ENCODE measurements at places on chromosomes 7 and 10.

DNA sequence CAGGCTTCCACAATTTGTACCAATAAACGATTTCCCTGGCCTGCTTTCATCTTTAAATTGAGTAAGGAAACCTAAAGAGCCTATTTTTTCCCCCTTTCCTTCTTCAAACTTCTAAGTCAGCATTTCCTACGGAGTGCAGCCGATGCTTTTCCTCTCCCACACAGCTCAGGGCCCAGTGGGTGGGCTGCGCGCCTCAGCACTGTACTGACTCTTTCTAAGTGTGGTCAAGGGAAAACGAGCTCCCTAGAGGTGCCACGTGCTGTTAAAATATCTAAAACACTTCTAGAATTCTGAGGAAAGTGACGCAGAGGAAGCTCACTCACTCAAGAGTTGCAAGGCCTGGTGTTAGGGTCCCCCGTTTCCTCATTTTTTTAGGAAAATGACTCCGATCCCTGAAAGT lies 29.0 kb downstream of the STEAP1B start:
- H3K4me1 ChIP-seq = no peaks in the 10 kb centered on the region
- DNase-seq = no peak

- no peaks in the 10 kb centered on the region for H3K27me3 ChIP-seq
- H3K4me1 ChIP-seq = no peaks in the 10 kb centered on the region
- no peaks in the 10 kb centered on the region for H3K36me3 ChIP-seq
- no peak overlapping the region for H3K4me3 ChIP-seq
- no peak for DNase-seq
Observed at GRCh38 chr7:78510580-78511188, 712.1 kb downstream of the PHTF2 start.

DNA sequence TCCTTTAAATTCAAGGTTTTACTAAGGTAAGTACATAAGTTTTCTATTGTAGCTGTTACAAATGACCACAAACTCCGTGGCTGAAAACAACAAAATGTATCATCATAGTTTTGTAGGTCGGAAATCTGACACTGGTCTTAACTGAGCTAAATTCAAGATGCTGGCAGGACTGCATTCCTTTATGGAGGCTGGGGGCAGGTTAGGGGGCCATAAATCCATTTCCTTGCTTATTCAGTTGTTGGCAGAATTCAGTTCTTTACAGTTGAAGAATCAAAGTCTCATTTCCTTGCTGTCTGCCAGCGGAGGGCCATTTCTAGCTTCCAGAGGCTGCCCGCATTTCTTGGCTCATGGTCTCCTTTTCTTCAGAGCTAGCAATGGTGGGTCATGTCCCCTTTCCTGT lies 11.2 kb upstream of the PRR15 start:
- DNase-seq = no peak
- no peak overlapping the region for H3K27ac ChIP-seq
- H3K4me1 ChIP-seq = no peaks in the 10 kb centered on the region
- no peaks in the 10 kb centered on the region for H3K36me3 ChIP-seq

DNA sequence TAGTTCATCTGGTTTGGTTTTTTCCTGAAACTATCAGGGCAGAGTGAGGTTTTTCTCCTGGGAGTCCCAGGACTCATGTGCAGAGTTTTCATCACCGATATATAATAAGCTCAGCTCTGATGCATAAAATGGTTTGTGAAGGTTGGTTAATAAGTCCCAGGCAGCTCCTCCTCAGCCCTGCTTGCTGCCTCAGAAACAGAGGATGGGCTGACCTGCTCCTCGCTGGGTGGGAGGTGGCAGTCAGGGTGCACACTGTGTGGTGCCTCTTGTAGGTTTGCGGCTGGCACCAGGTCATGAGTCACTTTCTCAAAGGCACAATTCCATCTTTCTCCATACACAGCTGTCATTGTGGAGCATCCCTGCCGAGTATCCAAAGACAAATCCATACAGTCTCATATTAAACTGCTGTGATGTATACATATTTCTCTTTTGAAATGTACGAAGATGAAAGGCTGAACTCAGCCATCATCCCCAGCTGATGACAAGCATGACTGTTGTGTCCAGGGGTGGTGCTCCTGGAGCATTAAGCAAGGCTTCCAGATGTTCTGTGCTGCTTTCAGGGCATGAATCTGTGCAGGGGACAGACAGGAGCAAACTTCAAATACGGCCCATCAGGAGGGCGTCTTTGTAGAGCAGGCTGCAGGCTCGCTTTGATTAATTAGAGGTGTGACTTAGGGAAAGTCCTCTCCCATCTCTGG lies 125.7 kb upstream of the NPS start:
- H3K27ac ChIP-seq = no peak overlapping the region
- no peaks in the 10 kb centered on the region for H3K4me1 ChIP-seq
- no peak overlapping the region for H3K4me3 ChIP-seq
- no peaks in the 10 kb centered on the region for H3K36me3 ChIP-seq
- H3K27me3 ChIP-seq = no peaks in the 10 kb centered on the region

DNA sequence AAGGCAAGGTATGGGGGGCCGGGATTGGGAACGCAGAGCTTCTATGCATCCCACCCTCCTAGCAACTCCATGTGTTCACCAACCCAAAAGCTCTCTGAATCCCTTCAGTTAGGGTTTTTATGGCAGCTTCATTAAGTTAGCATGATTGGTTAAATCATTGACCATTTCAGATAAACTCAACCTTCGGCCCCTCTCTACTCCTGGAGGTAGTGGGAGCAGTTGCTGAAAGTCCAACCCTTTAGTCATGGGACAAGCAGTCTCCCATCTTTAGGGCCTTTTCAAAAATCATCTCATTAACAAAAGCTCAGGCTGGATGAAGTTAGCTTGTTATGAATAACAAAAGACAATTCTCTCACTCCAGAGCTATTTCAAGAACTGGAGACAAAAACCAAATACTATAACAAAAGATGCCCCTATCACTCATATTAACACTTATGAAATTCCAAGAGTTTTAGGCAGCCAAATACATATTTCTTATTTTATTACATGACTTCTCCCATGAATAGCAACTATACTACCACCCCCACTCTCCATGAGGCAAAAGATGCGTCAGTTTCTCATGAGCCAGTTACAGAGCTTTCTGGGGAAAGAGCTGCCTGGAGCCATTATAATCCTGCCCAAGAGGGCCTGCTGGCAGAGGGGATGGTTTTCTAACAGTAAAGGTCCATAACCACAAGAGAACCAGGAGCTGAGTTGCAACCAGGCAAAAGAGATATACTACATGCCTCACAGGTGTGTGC lies 44.6 kb downstream of the SLC16A12 start:
- no peak overlapping the region for H3K4me3 ChIP-seq
- H3K36me3 ChIP-seq = no peaks in the 10 kb centered on the region
- H3K4me1 ChIP-seq = no peaks in the 10 kb centered on the region
- peaks cover 25% of the 10 kb centered on the region for H3K27me3 ChIP-seq

DNA sequence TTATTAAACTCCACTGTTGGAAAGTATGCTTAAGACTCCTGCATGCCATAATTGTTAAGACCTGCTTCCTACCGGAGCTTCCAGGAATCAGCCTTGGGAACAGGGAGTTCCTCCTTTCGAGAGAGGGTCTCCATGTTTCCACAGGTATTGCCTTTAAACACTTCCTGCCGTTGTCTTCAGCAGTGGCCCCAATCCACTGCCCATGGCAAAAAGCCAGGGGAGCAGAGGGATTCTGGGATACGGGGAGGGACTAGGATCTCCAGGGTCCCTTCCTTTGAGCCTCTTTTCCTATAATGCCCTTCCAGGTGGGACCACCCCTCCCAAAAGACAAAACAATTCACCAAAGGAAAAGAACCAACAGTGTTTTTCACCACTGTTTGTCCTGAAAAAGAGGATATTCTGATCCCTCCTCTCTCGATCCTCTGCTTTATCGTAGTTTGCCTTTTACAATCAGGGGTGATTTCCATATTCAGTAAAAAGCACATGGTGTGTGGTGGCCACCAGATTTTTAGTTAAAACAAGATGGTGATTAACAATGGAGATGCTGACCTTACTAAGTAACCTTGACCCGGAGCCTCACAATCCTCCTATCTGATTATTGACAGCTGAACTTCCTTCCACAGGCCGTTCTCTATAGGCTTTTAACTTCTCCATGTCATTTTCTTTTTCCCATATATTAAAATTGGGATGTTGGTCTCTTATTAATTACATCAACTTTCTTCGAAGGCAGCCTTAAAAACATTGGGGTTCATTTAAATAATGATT lies 36.0 kb downstream of the LRRC72 start:
- DNase-seq = no peak
- no peak overlapping the region for H3K27ac ChIP-seq
- peaks cover 7% of the 10 kb centered on the region for H3K27me3 ChIP-seq
- peaks cover 16% of the 10 kb centered on the region for H3K4me1 ChIP-seq
- H3K36me3 ChIP-seq = no peaks in the 10 kb centered on the region

- DNase-seq = no peak
- H3K36me3 ChIP-seq = no peaks in the 10 kb centered on the region
- no peak overlapping the region for H3K27ac ChIP-seq
- H3K4me3 ChIP-seq = no peak overlapping the region
Observed at GRCh38 chr10:116207690-116208089, 65.3 kb downstream of the GFRA1 start.

DNA sequence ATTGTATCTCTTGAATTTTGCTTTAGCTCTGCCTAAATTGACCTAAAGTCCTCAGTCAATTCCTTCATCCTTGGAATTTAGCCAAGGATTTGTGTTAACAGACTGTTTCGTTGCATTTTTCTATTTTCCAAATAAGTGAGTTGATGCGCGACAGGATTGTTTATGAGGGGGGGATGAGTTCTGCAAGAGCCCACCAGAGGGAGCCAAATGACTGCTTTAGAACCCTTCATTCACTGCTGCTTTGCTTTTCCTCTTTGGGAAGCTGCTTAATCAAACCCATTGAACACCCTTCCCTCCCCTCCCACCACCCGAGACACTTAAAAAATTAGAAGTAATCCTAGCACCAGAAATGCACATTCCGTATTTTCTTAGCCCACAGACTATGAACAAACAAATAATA lies 33.7 kb upstream of the PTF1A start:
- peaks cover 6% of the 10 kb centered on the region for H3K27me3 ChIP-seq
- peak; percentile 76 for DNase-seq
- H3K4me3 ChIP-seq = no peak overlapping the region
- no peak overlapping the region for H3K27ac ChIP-seq

DNA sequence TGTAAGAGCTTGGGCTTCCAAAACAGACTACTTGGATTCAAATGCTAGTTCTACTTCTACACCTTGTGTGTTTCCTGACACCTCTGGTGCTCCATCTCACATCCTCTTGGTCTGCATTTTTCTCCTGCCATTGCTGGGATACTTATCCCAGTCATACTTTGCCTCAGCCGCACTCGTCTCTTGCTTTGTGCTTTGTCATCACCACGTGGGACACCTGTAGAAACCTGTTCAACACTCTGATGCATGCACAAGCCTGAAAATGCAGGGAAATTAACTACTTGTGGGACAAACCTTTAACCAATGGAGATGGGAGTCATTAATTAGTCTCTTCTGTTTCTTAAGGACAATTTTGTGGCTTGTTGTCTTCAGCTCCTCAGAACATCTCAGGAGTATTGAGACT lies 94.2 kb upstream of the PHYHIPL start:
- no peaks in the 10 kb centered on the region for H3K4me1 ChIP-seq
- DNase-seq = no peak
- H3K27ac ChIP-seq = no peak overlapping the region
- H3K36me3 ChIP-seq = no peaks in the 10 kb centered on the region
- no peak overlapping the region for H3K4me3 ChIP-seq
- H3K27me3 ChIP-seq = no peaks in the 10 kb centered on the region

DNA sequence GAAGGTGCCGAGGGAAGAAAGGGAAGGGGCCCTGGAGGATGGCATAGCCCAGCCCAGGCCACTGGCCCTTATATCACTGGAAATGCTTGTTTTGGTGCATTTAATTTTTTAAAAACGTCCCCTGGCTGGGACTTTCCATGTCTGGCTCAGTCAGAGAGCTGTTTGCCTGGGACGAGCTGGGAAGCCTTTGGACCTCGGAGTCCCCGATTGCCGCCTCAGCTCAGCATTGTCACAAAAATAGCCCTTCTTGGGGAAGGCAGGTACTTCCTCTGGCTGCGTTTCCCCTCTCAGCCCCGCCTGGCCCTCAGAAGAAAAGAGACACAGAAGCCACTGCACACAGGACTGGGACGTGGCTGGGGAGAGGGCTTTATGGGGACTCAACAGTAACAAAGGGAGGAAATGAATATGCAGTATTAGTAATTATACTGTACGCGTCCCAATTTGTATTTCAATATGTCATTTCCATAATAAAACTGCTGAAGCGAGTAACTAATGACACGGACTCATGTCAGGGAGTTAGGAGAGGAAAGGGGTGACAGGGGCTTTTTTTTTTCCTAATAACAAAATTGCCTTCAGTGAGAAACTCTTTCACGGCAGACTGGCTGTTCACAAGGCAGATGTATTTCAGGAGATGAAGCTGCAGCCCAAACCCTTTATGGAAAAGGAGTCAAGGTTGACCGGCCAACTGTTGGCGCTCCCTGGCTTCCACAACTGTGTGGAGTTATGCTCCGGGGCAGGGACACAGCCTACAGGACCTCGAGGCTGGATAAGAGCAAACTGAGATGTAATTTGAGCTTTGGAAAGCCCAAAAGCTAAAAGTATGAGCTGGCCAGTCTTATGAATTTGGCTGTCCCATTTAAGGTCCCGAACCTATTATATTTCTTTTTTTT lies 31.0 kb upstream of the MXI1 start:
- no peak overlapping the region for H3K27ac ChIP-seq
- no peak for DNase-seq
- peaks cover 6% of the 10 kb centered on the region for H3K4me1 ChIP-seq
- H3K4me3 ChIP-seq = no peak overlapping the region
- H3K27me3 ChIP-seq = peaks cover 48% of the 10 kb centered on the region
- no peaks in the 10 kb centered on the region for H3K36me3 ChIP-seq

DNA sequence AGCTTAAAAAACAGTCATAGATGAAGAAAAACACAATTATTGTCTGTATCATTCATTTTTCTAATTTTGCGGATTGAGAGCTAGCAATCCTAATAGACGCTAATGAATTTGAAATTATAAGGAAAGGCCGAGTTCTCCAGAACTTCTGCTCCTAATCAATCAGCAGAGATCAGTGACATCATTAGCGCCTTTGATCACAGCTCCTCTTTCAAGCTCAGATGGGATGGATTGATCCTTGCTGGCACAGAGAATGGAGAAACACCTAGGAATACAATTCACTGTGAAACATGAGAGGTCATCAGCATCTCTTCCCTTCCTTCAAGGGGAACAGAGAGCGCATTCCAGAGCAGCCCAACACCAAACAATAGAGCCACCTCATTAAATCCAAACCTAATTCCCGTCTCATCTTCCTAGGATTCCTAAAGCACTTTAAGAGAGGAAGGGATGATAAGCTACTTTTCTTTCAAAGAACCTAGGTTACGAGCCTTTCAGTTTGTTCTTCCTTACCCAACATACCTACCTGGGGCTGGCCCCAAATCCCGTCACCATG lies 24.4 kb downstream of the GLI3 start:
- H3K4me1 ChIP-seq = no peaks in the 10 kb centered on the region
- peaks cover 2% of the 10 kb centered on the region for H3K27me3 ChIP-seq
- H3K27ac ChIP-seq = no peak overlapping the region
- DNase-seq = no peak
- no peaks in the 10 kb centered on the region for H3K36me3 ChIP-seq
- no peak overlapping the region for H3K4me3 ChIP-seq

DNA sequence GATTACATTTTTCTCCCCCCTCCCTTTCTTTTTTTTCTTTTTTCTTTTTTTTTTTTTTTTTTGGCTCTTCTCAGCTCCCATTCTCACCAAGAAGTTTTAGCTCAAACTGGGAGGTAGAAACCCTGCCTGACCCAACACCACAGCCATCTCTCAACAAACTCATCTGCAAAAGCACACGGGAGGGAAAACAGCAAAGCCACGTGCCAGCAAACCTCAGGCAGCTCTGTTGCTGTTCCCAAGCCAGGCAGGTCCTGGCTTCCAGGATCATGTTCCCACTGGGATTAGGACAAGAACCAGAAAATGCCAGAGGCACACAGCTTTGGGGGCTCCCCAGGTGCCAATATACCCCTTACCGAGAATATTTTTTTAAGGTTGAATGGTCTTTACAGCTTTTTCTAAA lies 56.7 kb downstream of the ITIH5 start:
- no peak overlapping the region for H3K4me3 ChIP-seq
- H3K36me3 ChIP-seq = no peaks in the 10 kb centered on the region
- H3K27ac ChIP-seq = no peak overlapping the region

Data from activated CD4-positive, alpha-beta T cell treated with anti-CD3 and anti-CD28 coated beads, Interleukin-2, amount 10 ng/mL, durations not matched to agents 24 days and 14 days (primary cell).